Trophoblast cell (in vitro differentiated cells and primary cell): ENCODE measurements at places on chromosomes 3 and 15.

GRCh38 chr3:48898383-48899234 lies at the start of gene SLC25A20:
SLC25A20 (minus strand) TSS chr3:48898882; CDS start chr3:48898794, 88 bp downstream.
- peak; percentile 96 for DNase-seq

- DNase-seq: no peak
Measured at GRCh38 chr3:161389445-161390035, 18.2 kb upstream of the SPTSSB start.

DNA sequence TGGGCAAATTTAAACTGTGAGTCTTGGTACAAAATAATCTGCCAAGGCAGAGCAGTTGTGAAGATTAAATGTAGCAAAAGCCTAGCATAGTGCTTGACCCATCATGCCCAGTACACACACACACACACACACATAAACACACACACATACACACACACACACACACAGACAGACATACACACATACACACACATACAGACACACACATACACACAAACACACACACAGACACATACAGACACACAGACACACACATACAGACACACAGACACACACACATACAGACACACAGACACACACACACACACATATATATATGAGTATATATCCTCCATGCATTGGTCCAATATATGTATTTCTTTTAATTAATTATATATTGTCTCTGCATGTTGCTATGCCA lies 328.8 kb upstream of the DNAJC19 start:
- DNase-seq: no peak

GRCh38 chr3:106206146-106206545 lies 337.3 kb upstream of the CBLB start:
- DNase-seq: no peak

GRCh38 chr15:98596885-98597392 lies 51.4 kb upstream of the IGF1R start:
- DNase-seq: no peak

DNA sequence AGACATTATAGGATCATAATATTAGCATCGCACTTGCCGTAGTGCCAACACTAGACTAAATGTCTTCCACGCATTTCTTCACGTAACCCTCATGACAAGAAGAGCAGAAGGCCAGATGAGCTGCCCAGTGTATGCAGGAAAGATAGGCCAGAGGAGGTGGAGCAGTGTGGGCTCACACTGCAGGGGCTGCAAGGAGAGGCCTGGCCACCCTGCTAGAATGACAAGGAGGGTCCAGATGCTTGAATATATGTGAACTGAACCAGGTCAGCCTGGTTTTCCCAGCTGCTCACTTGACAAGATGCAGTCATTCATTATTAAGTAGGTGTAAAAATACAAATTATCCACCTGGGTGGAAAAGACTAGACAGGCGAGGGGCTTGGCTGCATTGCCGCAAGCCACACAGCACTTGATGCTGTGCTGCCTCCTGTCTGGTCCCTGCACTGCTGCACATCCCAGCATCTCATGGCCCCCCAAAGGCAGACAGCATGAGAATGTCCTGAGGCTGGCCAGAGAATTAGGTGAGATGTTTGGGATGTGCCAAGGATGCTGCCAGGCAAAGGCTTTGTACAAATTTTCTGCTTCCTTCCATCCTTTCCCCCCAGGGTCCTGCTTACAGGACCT lies 115.2 kb downstream of the NTRK3 start:
- DNase-seq: no peak

DNA sequence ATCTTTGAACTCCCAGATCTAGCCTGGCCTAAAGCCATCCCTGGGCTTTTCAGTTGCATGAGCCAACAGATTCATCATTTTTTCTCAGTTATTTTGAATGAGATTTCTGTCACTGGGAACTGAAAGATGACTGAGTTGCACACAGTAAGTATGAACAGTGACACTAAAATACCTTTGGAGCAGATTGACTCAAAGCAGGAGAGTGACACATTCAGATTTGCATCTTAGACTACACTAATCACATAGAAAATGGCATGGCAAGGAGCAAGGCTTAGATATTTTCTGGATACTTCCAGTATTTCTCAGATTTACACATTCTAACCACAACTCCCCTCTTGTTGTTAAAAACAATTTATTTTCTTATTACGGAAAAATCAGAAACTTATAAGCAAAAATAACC lies 32.8 kb downstream of the SEC62 start:
- peak; percentile 48 for DNase-seq

DNA sequence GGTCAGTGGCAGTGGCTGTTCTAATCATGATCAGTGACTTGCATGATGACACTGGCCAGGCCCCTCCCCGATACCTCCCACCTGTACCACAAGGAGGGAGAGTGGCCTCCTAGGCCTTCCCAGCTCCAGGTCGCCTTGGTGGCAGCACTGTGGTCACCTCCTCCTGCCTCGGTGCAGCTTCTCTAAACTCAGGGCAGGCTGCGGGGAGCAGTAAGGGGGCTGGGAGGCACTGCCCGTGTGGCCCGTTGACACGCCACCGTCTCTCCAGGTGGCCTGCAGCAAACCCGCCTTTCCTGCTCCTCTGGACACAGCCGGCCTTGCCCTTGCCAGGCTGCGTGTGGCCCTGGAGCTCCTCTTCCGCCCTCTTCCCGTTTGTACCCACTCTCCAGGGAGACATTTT lies 184.1 kb downstream of the XXYLT1 start:
- DNase-seq: no peak

DNA sequence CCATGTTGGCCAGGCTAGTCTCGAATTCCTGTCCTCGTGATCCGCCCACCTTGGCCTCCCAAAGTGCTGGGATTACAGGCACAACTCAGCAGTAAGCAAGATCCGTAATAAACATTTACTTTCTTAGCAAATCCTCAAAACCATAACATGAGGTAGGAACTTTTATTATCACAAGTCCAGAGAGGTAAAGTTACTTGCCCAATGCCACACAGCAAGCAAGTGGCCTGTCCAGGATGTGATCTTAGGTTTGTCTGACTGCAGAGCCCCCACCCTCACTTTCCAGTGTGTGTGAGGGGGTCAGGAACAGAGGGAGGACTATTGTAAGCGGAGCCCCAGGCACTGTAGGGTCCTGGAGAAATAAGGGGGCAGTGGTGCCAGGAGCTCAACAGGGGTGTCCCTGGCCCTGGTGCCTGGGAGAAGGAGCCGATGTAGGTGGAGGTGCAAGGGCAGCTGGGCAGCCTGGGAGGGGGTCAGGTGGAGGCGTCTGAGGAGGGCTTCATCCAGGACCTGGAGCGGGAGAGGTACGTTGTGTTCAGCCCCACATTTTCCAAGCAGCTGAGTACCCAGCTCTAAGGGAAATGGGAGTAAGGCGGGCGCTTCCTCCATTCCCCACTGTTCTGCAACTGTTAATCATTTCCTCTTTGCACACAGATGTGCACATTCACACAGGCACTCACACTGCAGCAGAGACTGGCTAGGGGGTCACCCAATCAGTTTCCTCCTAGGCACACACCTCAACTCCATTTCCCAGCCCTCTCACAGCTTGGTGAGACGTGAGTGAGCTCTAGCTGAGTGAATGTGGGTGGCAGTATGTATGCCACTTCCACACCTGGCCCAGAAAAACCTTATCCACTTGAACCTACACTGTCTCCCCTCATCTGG lies 5.9 kb downstream of the RPUSD3 start:
- no peak for DNase-seq

GRCh38 chr3:8301977-8302735 lies 199.5 kb upstream of the LMCD1 start:
- no peak for DNase-seq

DNA sequence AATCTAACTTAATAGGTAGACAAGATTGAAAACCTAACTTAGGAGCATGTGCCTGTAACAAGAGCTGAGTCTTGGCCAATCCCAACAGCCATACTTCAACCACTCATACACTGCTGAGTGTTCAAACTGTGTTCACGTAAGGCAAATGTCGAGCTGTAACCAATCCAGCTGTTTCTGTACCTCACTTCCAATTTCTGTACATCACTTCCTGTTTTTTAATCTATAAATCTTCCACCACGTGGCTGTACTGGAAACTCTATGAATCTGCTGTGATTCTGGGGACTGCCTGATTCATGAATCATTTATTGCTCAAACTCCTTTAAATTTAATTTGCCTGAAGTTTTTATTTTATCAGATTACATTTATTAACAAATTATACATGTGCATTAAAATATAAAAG lies 44.6 kb upstream of the NEDD4 start:
- no peak for DNase-seq

DNA sequence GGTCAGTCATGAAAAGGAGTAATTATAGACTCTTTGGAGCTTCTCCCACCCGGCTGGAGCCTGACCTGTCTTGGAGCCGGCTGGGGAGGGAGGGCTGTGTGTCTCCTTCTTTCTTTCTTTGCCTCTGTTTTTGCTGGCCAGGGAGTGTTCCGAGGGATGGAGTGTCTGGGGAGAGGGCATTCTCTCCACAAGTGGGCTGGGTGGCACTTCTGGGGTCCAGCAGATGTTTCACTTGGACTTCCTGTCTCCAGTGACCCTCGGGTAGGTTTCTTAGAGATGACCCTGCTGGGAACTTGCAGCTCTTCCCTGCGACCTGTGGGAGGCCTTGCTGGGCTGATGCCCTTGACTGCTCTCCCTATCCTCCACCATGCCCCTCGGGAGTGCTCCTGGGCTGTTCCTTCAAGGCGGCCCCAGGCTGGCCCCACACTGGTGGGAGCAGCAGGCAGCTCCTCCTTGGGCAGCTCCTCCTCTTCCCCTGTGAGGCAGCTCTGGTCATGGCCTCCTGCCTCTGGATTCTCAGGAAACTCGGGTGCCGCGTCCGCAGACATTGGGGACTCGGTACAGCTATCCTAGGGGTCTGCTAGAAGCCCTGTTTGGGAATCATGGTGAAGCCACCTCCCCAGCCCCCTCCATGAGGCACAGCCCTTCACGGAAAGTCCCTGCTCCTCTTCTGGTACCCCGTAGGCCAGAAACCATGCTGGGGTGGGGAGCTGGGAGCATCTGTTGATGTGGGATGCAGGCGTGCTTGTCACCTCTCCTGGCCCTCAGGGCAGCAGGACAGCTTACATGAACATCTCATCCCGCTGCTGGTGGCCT lies 44.9 kb downstream of the APBA2 start:
- no peak for DNase-seq

DNA sequence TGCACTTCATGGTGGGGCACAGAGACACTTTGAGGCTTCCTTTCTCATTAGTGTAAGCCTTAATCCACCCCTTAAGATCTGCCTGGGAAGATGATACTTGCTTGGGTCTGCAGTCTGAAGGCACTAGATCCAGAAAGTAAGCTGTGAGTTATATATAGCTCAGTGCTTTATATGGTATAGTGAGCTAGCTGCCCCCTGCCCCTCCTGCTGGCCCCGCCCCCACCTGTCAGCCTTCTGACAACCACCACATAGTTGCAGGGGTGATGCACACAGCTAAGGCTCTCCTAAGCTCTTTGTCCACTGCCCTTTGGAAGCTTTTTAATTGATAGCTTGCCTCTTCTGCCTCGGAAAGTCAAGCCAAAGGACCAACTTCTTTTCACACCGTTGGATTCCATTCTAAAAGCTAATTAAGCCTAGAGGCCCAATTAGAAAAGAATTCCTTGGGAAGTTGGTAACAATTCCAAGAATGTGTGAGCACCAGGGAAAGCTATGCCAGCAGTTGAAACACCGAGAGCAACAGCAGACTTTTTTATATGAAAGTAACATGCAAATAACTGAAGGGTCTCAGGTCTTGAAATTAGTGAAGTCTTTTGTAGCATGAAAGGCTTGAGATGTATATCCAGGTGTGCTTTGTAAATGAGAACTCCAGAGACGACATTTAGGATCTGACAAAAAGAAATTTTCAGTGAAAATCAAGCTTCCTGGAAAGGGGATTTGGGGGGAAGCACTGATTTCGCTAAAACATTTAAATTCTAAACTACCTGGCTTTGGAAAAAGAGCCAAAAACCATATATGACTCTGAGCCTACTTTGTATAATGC lies 2.3 kb downstream of the TPM1 start:
- no peak for DNase-seq

- no peak for DNase-seq
Measured at GRCh38 chr3:130263708-130264107, 81.8 kb upstream of the COL6A5 start.

- no peak for DNase-seq
Measured at GRCh38 chr15:66661432-66662096, 40.5 kb upstream of the SMAD6 start.

DNA sequence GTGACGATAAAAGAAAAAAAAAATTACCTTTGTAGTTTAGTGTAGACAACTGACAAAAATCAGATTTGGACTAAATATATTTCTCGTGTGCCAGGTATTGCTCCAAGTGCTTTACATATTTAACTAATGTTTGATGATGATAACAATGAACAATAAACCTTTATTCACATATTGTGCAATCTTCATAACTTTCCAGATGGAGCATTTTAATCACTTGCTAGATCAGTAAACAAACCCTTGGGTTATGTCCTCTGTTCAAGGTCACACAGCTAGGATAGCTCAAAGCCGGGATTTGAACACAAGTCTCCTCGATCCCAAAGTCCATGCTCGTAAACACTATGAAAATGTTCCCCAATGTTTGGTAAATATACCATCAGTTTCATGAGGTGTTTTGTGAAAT lies 14.5 kb downstream of the NCEH1 start:
- DNase-seq: no peak

DNA sequence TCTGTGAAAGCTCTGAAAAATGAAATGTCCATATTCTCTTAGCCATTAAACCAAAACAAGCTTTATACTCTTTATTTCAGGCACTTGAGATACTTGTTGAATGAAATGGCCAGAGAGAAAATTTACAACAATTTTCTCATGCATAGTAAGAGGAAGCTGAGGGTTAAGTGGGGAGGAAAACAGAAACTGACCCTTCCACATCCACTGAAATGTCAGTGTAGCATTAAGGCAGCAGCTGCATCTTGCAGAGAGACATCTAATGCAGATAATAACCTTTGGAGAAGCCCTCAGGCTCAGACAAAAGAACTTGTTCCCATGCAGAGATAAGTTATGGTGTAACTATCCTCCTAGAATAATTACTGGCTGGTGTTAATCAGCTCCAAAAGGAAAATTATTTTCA lies 34.0 kb downstream of the ZDHHC23 start:
- peak; percentile 2 for DNase-seq

DNA sequence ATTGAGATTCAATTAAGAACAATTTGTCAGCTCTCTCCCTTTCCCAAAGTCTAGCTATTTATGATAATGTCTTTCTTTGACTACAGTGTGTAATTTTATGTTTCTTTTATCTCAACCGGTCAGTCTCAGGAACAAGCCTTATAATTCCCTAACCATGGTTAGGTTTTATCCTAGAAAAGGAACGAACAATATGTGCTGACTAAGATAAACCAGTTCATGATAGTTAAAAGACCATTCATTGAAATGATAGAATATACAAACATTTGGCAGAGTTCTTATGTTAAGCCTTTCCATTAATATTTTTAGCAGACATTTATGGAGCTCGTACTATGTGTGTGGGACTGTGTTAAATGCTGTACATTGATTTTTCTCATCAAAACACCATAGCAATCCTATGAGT lies 106.3 kb downstream of the SYNPR start:
- DNase-seq: no peak

- DNase-seq: no peak
Measured at GRCh38 chr3:58574106-58574505, 3.1 kb downstream of the FAM107A start.

- DNase-seq: no peak
Measured at GRCh38 chr3:11717768-11718636, 74.3 kb upstream of the VGLL4 start.

- no peak for DNase-seq
Measured at GRCh38 chr3:191263850-191264249, 64.8 kb downstream of the OSTN start.
